ENCODE measurements at places on chromosomes 2 and 18.

- DNase-seq, result no peak
Measured at GRCh38 chr18:21911551-21911950, 171.0 kb downstream of the MIB1 start.

DNA sequence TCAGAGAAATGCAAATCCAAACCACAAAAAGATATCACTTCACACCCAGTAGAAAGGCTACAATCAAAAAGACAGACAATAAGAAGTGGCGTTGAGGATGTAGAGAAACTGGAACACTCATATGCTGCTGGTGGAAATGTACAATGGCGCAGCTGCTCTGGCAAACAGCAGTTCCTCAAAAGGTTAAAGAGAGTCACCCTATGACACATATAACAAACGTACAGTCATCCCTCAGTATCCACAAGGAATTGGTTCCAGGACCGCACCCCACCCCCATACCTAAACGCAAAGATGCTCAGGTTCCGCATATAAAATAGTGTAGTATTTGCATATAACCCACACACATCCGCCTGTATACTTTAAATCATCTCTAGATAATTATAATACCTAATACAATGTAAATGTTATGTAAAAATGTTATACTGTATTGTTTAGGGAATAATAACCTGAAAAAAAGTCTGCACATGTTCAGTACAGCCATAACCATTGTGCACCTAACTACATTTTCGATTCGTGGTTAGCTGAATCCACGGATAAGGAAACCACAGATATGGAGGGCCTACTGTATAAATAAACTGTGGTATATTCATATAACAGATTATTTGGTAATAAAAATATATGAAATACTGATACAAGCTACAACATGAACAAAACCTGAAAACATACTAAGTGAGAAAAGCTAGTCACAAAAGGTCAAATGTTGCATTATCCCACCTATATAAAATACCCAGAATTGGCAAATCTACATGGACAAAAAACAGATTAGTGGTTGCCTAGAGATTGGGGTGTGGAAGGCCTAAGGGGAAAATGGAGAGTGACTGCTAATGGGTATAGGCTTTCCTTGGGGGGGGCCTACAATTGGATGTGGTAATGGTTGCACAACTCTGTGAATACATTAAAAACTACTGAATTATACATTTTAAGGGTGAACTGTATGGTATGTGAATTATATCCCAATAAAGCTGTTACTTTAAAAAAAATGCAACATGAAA, 37.5 kb downstream of the UXS1 start:
- no peak for DNase-seq

- no peak for DNase-seq
Measured at GRCh38 chr2:234630801-234631261, 133.9 kb upstream of the ARL4C start.

DNA sequence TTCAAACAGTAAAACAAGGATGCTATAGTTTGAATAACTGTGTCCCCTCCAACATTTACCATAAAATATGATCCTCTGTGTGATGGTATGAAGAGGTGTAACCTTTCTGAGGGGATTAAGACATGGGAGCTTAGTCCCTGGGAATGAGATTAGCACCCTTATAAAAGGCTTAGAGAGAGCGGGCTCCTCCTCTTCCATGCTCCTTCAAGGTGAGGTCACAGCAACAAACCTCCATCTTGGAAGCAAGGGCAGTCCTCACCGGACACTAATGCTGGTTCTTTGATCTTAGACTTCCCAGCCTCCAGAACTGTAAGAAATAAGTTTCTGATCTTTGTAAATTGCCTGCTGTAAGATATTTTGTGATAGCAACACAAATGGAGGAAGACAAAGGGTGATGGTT, 700.3 kb downstream of the TMEM182 start:
- DNase-seq, result no peak

GRCh38 chr18:71707985-71708500, 836.1 kb downstream of the CBLN2 start:
- no peak for DNase-seq

DNA sequence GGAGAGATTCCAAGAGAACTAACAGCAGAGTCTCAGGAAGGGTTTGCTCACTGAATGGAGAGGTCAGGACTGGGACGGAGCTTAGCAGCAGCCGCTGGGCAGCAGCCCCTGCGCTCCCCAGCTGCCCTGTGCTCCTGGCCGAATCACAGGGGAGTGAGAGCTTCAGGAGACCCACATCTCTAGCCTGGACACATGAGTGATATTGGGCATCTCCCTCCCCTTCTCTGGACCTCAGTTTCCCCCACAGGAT, 511 bp downstream of the MATN3 start:
- DNase-seq, result no peak

- no peak for DNase-seq
Measured at GRCh38 chr2:233083782-233084181, 23.6 kb downstream of the INPP5D start.

GRCh38 chr2:120682654-120683053, 53.0 kb upstream of the GLI2 start:
- DNase-seq, result no peak

DNA sequence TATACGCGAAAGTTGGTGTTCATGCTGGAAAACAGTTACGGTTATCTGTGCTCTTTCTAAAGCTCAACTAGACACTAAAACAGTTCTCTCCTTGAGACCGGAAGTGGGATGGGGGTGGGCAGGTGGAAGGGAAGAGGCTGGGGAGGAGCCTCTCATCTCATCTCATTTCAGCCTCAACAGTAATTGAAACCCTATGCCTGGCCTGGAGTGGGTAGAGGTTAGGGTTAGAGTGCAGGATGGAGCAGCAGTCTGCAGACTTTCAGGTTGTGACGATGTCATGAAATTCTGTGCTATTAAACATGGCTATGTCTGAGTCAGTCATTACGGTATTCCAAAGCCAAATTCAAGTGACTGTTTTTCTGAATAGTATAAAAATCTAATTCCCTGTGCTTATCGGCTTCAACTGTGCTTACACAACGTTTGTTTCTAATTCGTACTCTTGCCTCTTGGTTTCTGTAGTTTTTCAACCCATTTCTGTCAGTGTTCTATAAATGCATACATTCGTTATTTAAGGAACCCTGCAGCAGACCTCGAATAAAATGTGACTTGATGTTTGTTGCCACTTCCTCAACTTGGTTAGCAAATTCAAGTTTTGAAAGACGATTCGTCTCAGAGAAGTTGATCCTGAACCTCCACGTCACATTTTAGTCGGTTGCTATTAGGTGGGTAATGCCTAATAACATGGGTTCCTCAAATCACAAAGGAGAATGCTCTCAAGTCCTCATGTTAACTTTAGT, 75.8 kb upstream of the TCF7L1 start:
- no peak for DNase-seq

DNA sequence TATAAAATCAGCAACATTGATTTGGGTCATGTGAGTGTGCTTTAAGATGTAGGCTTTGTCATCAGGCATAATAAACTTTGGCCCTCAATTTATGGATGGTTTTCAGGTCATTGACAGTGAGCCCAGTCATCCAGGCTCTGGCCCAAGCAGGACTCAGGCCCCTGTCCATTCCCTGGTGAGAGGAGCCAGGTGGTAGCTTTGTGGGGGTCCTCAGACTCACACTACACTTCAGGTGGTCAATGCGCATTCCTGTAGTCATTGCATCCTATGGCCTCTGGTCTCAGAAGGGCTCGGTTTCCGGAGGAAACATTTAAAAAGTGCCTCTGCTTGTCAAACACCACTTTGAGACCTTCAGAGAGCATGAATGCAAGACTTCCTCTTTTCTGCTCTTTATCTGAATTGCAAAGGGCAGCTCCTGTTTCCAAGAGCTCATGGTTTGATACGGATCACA, 20.2 kb downstream of the LGALSL start:
- no peak for DNase-seq

DNA sequence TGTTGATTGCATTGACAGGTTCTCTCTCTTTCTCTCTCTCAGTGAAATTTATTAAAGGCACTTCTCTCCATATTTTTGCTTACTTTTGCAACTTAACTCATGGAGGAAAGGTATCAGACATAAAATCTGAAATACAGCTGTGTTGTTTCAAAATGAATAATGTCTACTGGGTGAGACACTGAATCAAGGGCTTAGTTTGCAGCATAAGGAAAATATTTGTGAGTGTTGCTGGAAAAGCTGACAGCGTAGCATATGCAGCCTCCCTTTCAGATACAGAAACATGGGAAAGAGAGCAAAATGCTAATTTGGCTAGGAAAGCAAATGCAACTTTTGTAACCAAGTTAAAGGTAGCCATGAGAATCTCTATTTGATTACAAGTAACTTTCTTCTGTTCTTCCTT, 81.5 kb upstream of the COL3A1 start:
- no peak for DNase-seq

DNA sequence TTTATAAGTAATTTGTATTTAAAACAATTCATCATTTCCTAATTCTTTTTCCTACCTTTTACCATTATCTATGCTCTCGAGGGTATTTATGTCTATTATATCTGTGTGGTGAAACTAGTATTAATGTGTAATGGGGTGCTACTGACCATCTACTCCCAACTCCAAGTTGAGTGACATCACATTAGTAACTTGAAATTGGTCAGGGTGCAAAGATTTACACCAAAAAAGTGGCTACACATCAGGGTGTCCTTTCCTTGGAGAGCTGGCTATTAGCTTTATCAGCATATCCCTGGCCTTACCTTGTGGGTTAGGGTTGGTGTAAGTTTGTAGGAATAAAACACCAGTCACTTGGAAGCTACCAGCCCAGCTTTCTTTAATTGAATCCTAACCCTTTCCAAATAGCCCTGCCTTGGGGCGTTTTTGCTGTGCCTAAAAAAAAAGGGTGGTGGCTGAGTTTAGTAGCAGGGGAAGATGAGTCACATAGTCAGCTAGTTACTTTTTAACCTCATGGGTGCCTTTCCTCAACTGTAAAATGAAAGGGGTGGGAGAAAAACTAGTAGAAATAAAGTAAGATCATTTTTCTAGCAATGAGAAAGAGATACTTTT, 14.0 kb downstream of the ANXA4 start:
- no peak for DNase-seq

DNA sequence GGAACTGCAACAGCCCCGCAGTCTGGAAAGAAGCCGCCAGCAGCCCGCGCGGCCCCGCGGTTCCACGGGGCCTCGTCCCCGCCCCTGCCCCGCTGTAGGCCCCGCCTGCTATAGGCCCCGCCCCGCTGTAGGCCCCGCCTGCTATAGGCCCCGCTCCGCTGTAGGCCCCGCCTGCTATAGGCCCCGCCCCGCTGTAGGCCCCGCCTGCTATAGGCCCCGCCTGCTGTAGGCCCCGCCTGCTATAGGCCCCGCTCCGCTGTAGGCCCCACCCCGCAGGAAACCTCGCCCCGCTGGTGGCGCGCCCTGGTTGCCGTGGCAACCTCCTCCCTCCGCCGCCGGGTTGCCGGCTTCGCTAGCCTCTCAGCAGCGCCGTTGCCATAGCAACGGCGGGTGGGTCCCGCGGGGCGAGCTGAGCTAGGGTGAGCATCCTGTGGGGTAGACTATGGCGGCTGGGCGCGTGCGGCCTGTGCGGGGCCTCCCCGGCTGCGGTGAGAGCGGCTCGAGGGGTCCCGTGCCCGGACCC, 12.2 kb upstream of the KIF1A start:
- peak; percentile 87 for DNase-seq

- no peak for DNase-seq
Measured at GRCh38 chr18:2692508-2692907, 37.0 kb downstream of the SMCHD1 start.

- no peak for DNase-seq
Measured at GRCh38 chr2:124269348-124269747, 244.3 kb downstream of the CNTNAP5 start.

DNA sequence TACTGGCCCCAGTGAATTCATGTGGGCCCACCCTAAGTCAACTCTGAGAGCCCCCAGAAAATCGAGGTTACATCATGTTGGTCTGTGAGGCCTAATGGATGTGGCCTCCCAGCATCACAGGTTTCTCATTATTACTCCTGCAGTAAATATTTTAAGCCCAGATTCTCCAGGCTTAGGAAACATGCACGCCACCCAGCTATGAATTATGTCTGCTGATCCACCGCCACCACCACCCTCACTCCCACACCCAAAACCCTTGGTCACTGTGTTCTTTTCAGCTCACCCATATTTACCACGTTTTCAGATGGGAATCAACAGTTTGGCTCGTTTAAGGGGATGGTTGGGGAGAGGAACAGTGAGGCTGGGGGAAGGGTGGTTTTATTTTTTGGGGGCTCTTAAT, 128.6 kb downstream of the NCK2 start:
- DNase-seq, result no peak

GRCh38 chr2:131535526-131535925, 7.8 kb downstream of the CCDC74A start:
- no peak for DNase-seq
